Muscle of leg (tissue), 16 donors: ENCODE measurements at places on chromosomes 5 and 9. TPM values are rescaled to one million over a fixed set of nuclear protein-coding genes. Genes with fewer than 3 reads are reported as not detected.
A peak's percentile ranks its signal among the peaks of the same experiment; 100 is the strongest.

GRCh38 chr5:134964359-134965270 is 3.1 kb upstream of the CATSPER3 start:
- no peak for DNase-seq

GRCh38 chr9:79694208-79694607 is 122.4 kb downstream of the TLE4 start:
- DNase-seq = no peak

GRCh38 chr5:158884827-158885518 is 214.7 kb downstream of the EBF1 start:
- peak; percentile 44 for DNase-seq

DNA sequence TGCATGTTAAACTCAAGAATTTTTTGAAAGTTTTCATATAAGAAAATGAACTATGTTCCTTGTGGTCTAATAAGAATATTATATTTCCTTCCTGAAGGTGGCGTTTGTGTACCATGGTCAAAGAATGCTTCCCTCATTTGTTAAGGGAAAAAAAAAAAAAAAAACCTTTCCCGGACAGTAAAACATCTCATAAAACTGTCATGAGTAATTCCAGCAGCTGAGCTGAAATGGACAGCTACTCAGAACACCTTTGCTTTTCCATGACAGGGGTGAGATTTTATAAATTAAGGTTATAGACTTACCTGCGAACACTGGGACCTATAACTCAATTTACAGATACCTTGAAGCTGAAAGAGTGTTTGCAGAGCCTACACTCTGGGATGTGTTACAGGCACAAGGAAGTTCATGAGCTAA is 113.2 kb upstream of the RANBP3L start:
- peak; percentile 70 for DNase-seq

DNA sequence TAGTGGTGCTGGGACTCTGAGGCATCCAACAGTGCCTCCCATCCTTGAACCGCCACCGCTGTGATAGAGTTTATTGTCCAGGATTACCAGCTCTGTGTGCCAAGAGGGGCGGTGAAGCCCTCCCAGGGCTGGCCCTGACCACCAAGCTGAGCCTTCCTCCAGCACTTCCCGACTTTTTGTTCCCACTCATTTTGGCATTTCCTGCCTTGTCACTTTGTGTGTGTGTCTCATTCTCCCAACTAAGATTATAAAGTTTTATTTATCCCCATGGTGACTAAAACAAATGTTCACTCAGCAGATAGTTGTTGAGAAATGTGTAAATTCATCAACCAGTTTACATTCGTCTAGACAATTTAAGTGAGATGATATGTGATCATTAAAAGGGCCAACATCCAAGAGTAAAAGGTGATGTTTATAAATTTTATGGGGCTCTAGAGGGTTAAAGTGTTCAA is 2.5 kb downstream of the F2R start:
- DNase-seq = no peak

GRCh38 chr5:96611946-96612345 is 50.2 kb upstream of the CAST start:
- DNase-seq = no peak

- DNase-seq = peak; percentile 55
Observed at GRCh38 chr5:157828105-157828943, 30.6 kb downstream of the CLINT1 start.

GRCh38 chr5:91390268-91390667 is 7.2 kb upstream of the ARRDC3 start:
- DNase-seq = no peak

DNA sequence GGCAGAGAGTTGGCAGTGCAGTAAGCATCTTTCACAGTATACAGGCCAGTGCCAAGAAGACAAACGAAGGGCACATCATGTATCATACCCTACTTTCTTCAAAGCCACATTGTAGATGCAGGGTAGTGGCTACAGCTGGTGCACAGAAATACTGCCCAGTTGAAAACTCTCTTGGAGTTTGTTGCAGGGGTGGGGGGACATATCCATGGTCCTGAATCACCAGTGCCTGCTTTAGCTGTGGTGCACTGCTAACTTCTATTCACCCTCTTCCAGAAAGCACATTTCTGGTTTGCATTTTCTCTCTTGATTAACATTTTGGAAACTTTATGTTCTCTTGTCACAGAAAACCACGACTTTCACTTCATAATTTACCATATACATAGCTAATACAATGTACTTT is 196.6 kb downstream of the PAPPA start:
- DNase-seq = no peak

DNA sequence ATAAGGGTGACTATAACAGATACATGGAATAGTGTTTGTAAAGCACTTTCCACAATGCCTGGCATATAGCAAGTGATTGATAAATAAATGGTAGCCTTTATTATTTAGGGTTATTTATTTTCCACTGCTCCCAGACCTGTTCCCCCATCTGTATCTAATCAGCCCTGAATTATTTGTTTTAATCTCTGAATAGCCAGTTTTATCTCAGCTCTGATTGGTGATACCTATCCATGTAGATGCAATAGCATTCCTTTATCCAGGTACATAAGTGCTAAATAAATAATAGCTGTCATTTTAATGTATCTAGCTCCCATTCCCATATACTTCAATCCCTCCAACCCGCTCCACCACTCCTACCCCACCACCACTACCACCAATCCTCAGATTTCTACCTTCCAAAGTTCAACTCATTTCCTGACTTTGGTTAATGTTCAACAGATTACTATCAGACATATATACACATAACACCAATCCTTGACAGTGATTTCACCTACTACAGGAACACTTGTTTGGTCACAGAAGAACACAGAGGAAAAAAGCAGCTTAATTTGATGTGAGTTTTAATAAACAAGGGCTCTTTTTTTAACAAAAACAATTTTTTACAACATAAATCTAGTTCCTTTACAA is 14.0 kb downstream of the PRKAA1 start:
- DNase-seq = no peak

GRCh38 chr9:17165764-17166163 is 30.9 kb downstream of the CNTLN start:
- DNase-seq = no peak

- DNase-seq = peak; percentile 19
Observed at GRCh38 chr5:128154943-128155342, 71.4 kb downstream of the SLC12A2 start.

DNA sequence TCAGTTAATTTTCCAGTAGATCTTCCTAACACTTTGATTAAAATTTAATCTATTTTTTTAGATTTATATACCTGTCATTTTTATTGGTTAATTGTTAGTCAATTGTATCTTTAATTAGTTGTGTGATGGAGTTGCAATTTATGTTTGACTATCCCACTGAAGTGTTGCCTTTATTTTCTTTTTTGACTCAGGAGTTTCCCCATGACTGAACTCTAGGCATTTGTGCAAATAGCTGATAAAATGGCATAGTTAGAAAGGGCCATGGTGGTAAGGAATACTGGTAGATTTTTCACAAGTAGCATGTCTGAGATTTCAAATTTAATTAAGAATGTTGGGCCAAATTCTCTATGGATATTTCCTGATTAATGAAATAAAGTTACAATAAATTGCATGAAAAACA is 273.1 kb upstream of the DAB2 start:
- DNase-seq = no peak

DNA sequence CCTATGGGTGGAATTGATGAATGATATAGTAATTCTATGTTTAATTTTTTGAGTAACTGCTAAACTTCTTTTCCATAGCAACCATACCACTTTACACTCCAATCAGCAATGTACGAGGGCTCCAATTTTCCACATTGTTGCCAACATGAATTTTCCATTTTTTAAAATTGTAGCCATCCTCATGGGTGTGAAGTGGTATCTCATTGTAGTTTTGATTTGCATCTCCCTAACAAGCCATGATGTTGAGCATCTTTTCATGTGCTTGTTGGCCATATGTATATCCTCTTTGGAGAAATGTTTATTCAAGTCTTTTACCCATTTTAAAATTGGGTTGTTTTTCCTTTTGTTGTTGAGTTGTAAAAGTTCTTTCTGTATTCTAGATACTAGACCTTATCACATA is 48.9 kb downstream of the TMOD1 start:
- no peak for DNase-seq

- peak; percentile 98 for DNase-seq
Observed at GRCh38 chr5:109329333-109330237, 80.2 kb downstream of the PJA2 start.

Gene ATP6V0E1
- 92.4 TPM for total RNA-seq

Gene CDH10
- 0.35 TPM for total RNA-seq

Gene TEX48
- total RNA-seq = not detected

Gene GFI1B
- total RNA-seq = 0.13 TPM

Gene TRPM3
- 0.49 TPM for total RNA-seq

Gene ALDOB
- 0.40 TPM for total RNA-seq

Gene FGF10
- total RNA-seq = 7.8 TPM

Gene PCDHA5
- 0.04 TPM for total RNA-seq

Gene FAM120A
- total RNA-seq = 47.8 TPM

Gene PPP2R2B
- total RNA-seq = 3.5 TPM

Gene PCDHGB6
- 3.0 TPM for total RNA-seq

Gene LECT2
- not detected for total RNA-seq

Gene YTHDC2
- total RNA-seq = 15.3 TPM
